ENCODE measurements at places on chromosomes 12 and 14.

DNA sequence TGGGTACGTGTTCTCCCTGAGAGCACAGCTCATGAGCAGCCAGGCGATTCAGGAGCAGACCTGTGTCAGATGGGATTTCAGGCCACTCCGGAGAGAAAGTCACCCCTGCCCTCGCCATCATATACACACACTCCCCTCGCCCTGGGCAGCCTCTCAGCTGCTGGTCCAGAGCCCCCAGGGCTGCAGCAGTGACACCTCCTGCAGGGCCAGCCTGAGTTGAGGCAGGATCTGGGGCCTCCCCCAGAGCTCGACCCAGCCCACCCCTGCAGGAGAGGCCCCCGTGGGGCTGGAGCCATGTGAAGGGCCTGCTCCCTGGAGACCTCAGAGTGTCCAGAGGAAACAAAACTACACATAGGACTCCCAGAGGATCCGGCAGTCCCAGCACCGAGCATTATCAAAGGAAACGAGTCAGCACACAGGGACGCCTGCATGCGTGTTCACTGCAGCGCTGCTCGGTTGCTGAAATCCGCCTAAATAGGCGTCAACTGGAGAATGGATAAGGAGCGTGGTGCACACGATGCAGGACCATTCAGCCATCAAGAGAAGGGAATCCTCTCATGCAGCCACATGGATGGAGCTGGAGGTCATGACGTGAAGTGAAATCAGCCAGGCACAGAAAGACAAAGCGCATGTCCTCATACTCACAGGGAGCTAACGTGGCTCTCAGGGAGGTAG lies 104.0 kb downstream of the TNFAIP2 start:
- no peak for DNase-seq

- peak; percentile 64 for DNase-seq
Observed at GRCh38 chr14:68862954-68863594, 70.2 kb upstream of the ZFP36L1 start.

- DNase-seq = no peak
Observed at GRCh38 chr12:5554711-5555110, 122.8 kb downstream of the NTF3 start.

GRCh38 chr12:49133014-49133413 lies 1.8 kb upstream of the TUBA1B start:
- DNase-seq = no peak
